CD8-positive, alpha-beta memory T cell (primary cell): ENCODE measurements at places on chromosomes 5 and 9. TPM values are rescaled to one million over a fixed set of nuclear protein-coding genes. Genes with fewer than 3 reads are reported as not detected.

DNA sequence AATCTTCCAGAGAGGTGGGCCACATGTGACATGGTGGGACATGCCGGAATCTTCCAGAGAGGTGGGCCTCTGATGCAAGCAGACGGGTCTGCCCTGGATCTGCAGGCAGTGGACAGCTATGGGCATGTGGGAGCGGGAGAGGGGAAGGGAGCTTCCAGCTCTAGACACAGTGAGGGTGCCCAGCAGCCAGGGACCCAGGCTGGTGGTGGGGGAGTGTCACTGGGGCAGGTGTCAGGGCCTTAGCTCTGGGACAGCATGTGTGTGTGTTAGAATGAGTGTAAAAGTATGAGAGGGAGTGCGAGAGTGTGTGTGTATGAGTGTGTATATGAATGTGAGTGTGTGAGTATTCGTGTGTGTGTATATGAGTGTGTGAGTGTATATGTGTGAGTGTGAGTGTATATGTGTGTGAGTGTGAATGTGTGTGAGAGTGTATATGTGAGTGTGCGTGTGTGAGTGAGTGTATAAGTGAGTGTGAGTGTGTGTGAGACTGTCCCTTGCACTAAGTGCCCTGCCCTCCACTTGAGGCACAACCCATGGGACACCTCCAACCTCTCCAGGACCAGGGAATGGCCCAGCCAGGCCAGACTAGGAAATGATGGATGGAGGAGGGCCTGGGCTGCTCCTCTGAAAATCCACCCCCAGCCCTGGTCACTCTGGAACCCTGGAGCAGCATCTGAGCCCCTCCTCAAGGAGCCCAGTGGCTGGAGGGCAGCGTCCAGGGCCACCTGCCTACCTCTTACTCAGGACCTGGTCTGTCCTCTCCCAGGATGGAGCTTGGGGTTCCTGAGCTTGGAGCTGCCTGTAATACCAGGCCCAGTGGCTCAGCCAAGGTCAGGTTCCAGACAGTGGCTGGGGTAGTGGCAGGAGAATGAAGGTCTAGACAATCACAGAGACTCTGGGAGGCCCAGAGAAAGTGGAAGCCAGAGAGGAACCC lies 122.2 kb downstream of the C9orf50 start:
- no peaks in the 10 kb centered on the region for H3K36me3 ChIP-seq
- no peaks in the 10 kb centered on the region for H3K27me3 ChIP-seq
- H3K4me3 ChIP-seq: no peak overlapping the region
- H3K27ac ChIP-seq: no peak overlapping the region
- no peak for DNase-seq

- H3K4me1 ChIP-seq: no peaks in the 10 kb centered on the region
- no peak for DNase-seq
- no peaks in the 10 kb centered on the region for H3K27me3 ChIP-seq
- no peak overlapping the region for H3K4me3 ChIP-seq
- H3K27ac ChIP-seq: no peak overlapping the region
Observed at GRCh38 chr5:163407034-163407655, 30.2 kb upstream of the CCNG1 start.

Gene FUT7
- 0.82 TPM for total RNA-seq

DNA sequence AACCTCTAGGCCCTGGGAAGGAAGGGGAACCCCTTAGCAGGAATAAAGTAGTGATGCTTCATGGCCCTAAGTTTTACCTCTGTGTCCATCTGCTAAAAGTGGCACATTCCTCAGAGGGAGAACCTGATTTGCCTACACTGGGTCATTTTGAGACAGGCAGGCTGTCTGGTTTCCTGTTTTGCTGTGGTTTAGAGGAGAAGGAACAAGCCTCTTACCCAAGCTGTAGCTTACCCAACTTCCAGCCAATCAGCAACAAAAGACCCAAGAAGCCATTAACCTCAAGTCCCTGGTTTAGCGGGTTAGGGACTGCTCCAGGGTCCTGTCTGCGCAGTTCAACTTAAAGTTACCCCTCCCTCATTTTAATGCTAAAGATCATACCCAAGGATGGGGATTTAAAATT lies 411.0 kb downstream of the MAT2B start:
- H3K4me3 ChIP-seq: no peak overlapping the region
- no peaks in the 10 kb centered on the region for H3K27me3 ChIP-seq
- no peaks in the 10 kb centered on the region for H3K4me1 ChIP-seq
- no peak for DNase-seq
- no peaks in the 10 kb centered on the region for H3K36me3 ChIP-seq
- no peak overlapping the region for H3K27ac ChIP-seq

GRCh38 chr5:80777347-80778287 lies 122.8 kb upstream of the DHFR start:
- DNase-seq: peak; percentile 10
- no peaks in the 10 kb centered on the region for H3K27me3 ChIP-seq
- no peak overlapping the region for H3K27ac ChIP-seq
- no peaks in the 10 kb centered on the region for H3K4me1 ChIP-seq
